Stimulated activated CD4-positive, alpha-beta T cell treated with anti-CD3 and anti-CD28 coated beads, Interleukin-2, amount 100 ng/mL, for 48 hours (primary cell): ENCODE measurements at places on chromosomes 6 and 20.

GRCh38 chr6:97563529-97563928 is 280.5 kb upstream of the MMS22L start:
- no peak for DNase-seq

- no peak for DNase-seq
Observed at GRCh38 chr6:108464418-108465097, 96.2 kb upstream of the FOXO3 start.

DNA sequence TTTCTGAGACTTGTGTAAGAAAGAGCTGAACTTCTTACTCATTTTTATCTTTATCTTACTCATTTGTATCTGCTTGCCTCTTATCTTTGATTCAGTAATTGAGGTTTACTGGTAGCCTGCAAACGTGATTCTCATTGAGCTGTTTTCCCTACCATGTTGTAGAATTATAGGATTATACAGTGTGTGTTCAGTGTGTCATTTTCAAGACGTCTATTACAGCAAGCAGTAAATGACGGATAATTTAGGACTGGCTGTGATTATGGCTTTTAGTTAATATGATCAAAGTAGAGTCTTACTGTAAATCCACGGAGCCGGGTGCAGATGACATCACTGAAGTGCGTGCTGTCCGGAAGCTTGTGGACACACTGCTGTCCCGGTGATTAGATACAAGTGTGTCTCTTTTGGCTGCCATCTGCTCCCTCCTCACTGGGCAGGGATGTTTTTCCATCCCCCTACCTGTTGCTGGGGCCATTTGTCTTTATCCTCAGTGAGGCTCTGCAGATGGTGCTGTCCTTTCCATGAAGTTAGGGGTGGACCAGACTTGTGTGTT is 6.0 kb downstream of the NELFCD start:
- no peak for DNase-seq

GRCh38 chr6:43269273-43270007 is 26.2 kb downstream of the TTBK1 start:
- DNase-seq = peak; percentile 27

DNA sequence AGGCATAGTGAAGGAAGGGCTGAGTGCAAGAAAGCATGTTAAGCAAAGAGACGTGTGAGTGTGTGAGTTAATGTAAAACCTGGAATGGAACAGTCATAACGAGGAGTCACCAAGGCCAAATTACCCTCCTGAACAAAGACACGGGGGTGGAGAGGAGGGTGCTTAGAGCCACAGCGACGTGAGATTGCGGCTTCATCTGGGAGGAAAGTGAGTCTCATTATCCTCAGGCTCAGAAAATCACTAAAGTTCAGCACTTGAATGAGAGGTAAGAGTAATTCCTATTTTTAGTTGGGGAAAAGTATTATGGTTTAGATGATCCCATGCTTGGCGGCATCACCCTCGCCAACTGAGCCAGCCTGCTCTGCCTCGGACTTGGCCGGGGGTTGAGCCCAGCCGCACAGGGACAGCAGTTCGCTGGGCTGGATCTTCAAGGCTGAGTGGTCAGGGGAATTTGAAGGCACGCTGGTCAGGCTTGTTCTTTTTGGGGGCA is 136.6 kb downstream of the DTNBP1 start:
- DNase-seq = no peak

DNA sequence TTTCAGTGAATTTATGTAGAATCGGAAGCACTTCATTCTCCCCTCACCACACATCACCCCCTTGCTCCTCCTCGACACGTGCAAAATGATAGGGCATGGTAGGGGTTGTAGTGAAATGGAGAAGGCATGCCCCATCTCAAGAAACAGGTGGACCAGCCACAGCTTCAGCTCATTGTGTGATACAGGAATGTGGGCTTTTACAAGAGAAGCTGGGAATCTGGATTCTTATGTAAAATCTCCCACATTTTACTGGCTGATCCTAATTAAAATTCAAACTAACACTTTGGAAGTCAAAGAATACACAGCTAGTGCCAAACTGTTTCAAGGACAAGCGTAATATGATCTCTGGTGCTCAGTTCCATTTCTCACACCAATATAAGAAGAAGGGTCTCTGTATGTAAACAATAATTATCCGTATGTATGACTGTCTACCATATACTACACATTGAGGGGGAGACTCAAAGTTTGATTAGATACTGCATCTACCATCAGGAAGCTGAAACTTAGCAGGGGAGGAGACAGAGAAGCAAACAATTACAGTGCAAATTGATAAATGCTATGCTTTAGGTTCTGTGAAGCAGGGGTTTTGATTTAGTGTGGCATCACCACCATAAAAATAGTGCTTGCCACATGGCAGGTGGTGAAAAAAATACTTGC is 24.3 kb upstream of the KIAA0408 start:
- DNase-seq = no peak

- DNase-seq = no peak
Observed at GRCh38 chr20:32891926-32892660, 33.4 kb downstream of the EFCAB8 start.

DNA sequence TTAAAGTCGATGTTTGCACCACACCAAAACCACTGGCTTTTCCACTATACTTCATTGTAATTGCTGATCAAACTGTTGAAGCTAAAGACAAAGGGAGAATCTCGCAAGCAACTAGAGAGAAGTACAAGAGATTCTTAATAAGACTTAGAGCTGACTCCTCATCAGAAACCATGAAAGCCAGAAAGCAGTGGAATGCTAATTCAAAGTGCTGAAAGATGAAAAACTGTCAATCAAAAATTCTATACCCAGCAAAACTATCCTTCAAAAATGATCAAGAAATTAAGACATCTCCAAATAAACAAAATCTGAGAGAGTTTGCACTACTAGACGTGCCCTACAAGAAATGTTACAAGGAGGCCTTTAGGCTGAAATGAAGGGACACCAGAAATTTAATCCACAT is 52.6 kb downstream of the CD83 start:
- DNase-seq = no peak

- no peak for DNase-seq
Observed at GRCh38 chr6:89509777-89510281, 76.9 kb downstream of the ANKRD6 start.

DNA sequence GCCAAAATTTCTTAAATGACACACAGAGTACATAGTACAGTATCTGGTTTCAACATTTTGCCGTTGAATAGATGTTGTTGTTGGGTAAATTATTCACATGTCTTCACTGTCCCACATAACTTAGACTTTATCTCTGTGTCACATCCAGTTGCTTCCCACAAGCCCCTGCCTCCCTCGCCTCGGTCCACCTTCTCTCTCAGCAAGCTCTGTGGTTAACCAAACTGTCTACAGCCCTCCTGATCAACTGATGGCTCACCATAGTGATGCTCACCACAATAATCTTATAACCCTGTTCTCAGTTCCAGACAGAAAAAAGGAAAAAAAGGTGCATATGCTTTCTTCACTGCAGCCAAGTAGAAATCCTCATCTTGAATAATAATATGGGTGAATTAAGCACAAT is 23.0 kb downstream of the IL17F start:
- DNase-seq = peak; percentile 34

- no peak for DNase-seq
Observed at GRCh38 chr6:22411376-22412105, 114.7 kb upstream of the PRL start.

- no peak for DNase-seq
Observed at GRCh38 chr6:161407581-161407980, 133.7 kb upstream of the AGPAT4 start.

GRCh38 chr6:17491416-17492142 is 98.2 kb downstream of the CAP2 start:
- DNase-seq = no peak

DNA sequence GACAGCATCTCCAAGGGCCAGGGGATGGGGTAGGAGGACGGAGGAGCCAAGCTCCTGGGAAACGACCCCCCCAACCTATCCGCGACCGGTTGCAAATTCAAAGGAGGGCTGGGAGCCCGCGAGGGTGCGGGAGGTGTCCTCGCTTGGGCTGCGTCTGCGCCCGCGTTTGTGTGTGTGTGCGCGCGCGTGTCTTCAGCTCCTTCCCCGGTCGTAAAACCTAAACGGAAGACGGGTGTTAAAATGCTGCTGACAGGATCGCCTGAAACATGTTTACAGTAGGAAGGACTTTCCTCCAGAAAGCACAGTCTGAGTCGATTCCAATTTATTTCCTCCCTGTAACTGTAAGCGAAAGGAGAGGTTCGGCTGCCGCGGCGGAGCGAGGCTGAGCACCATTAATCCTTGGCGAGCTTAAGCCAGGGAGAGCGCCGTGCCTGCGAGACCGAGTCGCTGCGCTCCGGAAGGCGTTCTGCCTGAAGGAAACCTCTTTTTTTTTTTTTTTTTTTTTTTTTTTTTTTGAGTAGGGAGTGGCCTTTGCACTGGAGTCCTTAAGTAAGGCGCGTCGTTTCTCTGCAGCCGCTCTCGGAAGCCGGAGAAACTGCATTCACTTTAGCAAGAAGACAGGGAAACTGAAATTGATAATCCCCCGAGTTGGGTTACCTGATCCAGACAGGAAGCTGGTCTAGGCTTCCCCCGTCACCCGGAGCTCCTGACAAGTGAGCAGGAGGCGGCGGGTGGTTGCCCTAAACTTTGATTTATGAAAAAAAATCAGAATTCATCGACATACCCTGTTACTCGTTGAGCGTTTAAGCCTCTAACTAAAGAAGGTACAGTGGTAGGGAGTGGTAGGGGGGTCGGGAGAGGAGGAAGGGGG is 4.8 kb upstream of the SOX4 start:
- DNase-seq = peak; percentile 23

- DNase-seq = no peak
Observed at GRCh38 chr6:5998236-5998635, 8.5 kb downstream of the NRN1 start.

GRCh38 chr6:151108548-151108947 is 131.2 kb upstream of the AKAP12 start:
- no peak for DNase-seq

DNA sequence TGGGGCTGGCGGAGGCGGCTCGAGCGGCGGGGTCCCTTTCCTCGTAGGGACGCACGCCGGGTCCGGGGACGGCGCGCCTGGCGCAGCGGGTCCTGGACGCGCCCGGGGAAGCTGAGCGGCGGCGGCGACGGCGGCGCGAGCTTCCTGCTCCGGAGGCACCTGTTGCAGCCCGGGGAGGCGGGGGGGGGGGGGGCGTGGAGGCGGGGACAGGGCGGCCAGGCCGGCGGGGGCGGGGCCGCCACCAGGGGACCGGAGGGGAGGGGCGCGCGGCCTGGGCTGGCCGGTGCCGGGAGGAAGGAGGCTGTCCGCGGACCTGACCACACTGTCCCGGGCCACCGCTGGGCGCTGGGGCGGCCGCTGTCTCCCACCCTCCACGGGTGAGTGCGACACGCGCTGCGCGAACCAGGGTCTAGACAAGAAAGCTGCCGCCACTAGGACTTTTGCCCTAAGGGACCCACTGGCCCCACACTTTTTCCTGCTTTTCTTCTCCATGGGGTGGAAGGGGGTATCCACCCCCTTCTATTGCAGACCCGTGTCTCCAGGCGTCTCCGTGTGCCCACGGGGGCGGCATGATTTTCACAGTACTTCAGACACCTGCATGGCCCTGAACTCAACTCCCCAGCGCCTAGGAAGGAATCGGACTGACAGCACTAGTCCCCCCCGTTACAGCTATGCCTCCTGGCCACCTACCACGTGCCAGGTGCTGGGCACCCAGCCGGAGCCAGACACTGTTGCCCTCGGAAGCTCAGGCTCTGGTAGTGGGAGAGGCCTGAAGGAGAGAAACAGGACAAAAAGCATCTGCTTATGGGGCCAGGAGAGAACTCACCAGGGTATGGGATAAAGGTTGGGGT is at the start of gene NFATC2:
Gene NFATC2, minus strand, starts transcription at position 149 of the 851 bp plus-strand sequence. CDS start 220 bp downstream, outside the sequence.
- no peak for DNase-seq

GRCh38 chr6:3449750-3450305 is 7.0 kb downstream of the SLC22A23 start:
- DNase-seq = no peak

GRCh38 chr6:41584205-41584604 is 38.0 kb downstream of the FOXP4 start:
- DNase-seq = no peak

DNA sequence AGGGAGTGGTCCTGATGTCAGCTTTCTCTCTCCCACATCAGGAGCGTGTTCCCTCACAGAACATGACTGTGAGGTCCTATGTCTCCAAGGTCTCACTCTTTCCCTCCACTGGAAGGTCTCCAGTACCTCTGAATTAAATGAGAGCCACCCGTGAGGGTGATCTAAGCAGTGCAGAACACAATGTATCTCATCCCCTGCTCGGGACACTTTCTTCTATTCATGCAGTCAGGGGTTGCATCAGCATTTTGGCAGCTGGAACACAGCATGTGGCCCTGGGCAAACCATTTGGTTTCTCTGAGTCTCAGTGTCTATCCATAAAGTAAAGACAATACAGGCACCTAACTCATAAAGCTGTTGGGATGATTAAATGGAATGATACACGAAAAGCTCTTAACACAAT is 34.2 kb downstream of the MAFB start:
- no peak for DNase-seq

GRCh38 chr6:33428224-33428965 is 8.5 kb downstream of the SYNGAP1 start:
- DNase-seq = no peak

DNA sequence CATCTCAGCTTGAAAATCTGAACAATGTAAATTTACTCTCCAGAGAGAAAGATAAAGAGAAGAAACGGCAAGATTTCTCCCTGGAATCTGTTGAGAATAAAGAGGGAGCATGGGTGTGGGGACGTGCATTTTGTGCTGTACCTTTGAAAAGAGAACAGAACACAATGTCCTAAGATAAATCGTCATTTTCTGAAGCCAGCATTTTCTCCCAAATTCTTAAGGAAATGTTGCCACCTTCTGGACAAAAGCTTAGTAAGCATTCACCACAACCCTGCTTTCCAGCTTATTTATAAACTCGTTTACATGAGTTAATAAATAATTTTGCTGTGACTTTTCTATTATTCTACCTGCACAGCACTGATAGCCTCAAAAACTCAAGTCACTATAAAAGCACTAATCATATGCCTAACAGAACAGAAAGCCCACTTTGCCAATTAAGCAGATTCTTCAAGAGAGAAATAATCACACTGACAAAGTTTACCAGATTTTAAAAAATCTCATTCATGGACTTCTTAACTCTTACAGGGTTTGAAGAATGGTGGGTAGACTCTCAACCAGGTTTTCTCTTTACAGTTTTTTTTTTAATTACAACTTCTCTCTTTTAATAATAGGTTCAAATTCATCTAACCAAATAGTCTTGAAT is 155.8 kb downstream of the MBOAT1 start:
- DNase-seq = no peak

DNA sequence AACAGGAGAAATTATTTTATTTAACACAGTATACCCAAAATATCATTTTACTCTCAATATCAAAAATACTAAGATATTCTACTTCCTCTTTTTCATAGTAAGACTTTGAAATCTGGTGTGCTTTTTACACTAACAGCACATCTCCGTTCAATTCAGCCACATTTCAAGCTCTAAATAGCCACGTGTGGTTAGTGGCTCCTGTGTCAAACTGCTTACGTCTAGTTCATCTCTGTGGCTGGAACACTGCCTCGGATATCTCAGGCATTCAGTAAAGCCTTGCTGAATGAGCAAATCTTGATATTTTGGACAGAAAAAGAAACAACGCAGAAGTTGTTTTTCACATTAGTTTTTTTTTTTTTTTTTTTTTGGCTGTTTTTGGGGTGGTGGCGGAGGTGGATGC is 136.1 kb downstream of the EYA4 start:
- DNase-seq = no peak

- no peak for DNase-seq
Observed at GRCh38 chr20:37308086-37309050, 18.9 kb downstream of the MANBAL start.

- no peak for DNase-seq
Observed at GRCh38 chr20:41405436-41405835, 38.8 kb upstream of the EMILIN3 start.
